Bronchial smooth muscle cell (primary cell): ENCODE measurements at places on chromosomes 5 and 9. TPM values are rescaled to one million over a fixed set of nuclear protein-coding genes. Genes with fewer than 3 reads are reported as not detected.

Gene TLX3
- total RNA-seq: not detected in 2 replicates

Gene CERCAM
- total RNA-seq: 85.4 and 95.0 TPM in 2 replicates

Gene PCDHGC5
- total RNA-seq: 3.5 and 4.4 TPM in 2 replicates

Gene SLC34A3
- total RNA-seq: not detected in 2 replicates

Gene PDCD1LG2
- total RNA-seq: 1.9 and 2.7 TPM in 2 replicates

Gene NIPAL4
- total RNA-seq: not detected in 2 replicates

Gene ANKRD34B
- total RNA-seq: not detected in 2 replicates

Gene KCNN2
- 0.16 TPM in 1 of 2 replicates, not detected in the other for total RNA-seq

Gene GHR
- total RNA-seq: 2.5 and 3.5 TPM in 2 replicates
